ENCODE measurements at places on chromosomes 2 and 18.
A peak's percentile ranks its signal among the peaks of the same experiment; 100 is the strongest.

DNA sequence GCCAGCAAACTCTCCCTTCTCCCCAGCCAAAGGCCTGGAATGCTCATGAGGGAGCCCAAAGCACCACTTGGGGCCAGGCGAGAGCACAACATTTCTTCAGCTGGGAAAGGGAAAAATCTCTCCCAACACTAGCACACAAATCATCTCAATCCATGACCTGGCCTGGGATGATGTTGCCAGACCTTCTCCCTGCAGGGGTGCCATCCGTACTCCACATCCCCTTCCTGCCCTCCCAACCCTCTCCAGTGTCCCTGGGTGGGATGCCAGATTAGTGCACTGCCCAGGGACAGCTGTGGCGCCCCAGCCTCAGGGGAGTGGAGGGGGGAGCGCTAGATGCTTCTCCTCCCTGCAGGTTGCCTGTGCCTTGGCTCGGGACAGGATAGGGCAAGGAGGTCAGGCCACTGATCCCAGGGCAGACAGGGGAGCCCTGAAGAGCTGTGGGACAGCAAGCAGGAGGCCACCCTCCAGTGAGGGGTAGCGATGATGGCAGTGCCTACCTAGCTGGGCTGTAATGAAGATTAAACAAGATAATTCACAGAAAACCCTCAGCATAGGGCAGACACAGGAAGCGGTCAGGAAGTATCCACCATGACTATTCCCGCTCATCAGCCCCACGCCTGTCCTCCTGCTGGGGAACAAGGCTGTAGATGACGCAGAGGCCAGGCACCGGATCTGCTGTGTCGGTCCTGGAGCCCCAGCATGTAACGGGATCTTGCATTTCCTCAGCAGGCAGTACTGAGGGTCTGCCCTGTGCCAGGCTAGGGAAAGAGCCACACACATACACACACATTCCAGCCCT is 31.1 kb downstream of the SERTAD2 start:
- DNase-seq: peak; percentile 91

DNA sequence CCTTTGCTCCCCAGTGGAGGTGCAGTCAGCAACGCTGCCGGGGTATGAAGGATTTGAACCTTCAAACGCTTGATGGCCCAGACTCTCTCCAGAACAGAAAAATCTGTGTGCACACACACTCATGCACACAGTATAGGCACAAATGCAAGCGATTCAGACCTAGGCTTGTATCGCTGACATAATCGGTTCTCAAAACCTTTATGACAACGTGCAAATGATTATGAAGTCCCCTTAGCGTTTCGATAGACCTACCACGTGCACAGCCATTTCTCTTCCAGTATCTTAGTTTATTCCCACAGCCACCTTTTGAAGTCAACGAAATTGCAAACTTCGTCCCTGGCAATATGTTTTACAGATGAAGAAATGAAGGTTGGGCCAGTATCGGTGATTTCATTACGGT is 138.9 kb upstream of the MYCN start:
- no peak for DNase-seq

DNA sequence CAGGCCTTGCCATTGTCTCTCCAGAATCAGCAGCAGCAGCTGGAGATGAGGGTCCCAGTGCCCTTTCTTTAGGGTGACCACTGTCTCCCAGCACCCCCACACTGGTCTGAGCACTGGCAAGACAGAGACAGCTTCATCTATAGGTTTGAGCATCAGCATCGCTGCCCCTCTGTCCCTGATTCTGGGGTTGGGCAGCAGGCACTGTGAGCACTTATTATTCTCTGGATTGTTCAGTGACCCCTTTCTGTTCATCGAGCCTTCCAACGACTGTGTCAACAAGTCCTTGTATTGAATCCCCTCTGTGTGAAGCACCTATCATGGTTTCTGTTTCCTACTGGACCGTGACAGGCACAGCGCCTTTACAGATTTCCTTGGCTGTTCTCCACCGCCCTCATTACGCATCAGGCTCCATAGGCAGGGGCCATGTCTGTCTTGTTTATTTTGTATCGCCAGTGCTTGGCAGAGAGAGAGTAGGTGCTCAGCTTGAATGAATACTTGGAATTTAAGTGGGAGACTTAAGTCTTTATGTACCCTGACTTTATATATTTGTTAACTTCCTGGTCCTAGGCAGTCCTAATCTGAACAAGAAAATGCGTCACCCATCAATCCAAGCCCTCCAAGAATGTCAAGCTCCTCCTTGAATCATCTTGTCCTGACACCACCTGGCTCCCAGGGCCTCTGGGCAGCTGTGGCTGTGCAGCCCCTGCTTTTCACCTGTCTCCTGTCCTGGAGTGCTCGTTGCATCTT is 11.4 kb downstream of the MALL start:
- DNase-seq: peak; percentile 23

DNA sequence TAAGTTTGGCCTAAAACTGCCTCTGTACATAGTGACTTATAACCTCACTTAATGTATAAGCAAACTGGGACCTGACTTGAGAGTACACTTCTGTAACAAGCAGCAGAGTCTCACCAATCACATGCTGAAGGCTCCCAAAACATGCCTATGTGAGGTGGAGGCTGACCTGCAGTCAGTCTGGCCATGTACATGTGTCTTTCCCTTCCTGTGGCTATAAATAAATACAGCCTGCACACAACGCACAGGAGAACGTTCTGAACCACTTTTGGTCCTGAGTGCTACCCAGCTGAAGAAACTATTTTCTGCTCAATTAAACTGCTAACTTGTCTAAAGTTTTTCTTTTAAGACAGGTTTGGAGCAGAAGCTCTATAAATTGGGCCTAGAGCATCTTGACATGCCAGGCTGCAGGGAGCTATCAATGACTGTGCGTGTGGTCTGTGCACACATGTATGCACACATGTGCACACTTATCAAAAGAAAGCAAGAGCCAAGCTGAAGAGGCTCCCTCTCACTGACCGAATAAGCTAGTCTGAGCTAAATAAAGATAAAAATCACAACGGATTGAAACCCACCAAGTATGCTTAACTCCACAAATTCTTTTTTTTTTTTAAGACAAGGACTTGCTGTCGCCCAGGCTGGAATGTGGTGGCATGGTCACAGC is 15.0 kb downstream of the RNASEH1 start:
- DNase-seq: no peak

DNA sequence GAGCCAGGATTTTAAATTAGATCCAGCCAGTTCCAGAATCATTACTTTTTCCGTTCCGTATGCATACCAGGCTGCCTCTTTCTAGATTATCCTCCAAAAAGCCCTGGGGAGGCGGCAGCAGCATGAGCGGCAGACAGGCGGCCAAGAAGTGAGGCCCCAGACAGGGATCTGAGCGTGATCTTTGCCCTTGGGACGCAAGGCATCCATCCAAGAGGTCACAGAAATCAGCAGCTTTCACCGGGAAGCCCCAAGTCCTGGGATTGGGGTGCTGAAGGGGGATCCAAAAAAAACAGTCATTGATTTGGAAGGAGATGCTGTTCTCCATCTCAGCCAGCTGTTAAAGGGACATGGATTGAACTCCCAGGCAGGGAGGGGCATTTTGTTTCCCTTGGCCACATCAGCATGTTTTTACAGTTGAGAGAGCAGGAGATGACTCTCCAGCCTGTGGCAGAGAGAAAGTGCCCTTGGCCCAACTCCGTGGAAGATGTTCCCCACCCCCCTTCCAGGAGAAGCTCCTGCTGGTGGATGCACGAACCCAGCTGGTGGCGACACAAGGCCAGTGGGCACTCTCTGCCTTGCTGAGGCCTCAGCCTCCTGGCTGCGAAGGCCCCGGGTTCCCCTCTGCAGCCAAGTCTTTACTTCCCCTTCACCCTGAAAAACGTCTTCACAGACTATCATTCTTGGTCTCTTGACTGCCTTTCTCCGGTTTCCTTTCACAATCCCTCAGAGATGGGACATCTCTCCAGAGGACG is 265.6 kb downstream of the ANAPC1 start:
- no peak for DNase-seq

GRCh38 chr18:50671376-50671775 is 111.5 kb downstream of the MAPK4 start:
- DNase-seq: no peak

GRCh38 chr18:37578886-37579513 is 13.4 kb upstream of the CELF4 start:
- DNase-seq: peak; percentile 52

Data from endodermal cell (in vitro differentiated cells).